ENCODE measurements at places on chromosomes 16 and 17. TPM values are rescaled to one million over a fixed set of nuclear protein-coding genes. Genes with fewer than 3 reads are reported as not detected.

- DNase-seq, result no peak
These were observed 5.3 kb downstream of the DOC2A start for GRCh38 chr16:30005341-30006094.

DNA sequence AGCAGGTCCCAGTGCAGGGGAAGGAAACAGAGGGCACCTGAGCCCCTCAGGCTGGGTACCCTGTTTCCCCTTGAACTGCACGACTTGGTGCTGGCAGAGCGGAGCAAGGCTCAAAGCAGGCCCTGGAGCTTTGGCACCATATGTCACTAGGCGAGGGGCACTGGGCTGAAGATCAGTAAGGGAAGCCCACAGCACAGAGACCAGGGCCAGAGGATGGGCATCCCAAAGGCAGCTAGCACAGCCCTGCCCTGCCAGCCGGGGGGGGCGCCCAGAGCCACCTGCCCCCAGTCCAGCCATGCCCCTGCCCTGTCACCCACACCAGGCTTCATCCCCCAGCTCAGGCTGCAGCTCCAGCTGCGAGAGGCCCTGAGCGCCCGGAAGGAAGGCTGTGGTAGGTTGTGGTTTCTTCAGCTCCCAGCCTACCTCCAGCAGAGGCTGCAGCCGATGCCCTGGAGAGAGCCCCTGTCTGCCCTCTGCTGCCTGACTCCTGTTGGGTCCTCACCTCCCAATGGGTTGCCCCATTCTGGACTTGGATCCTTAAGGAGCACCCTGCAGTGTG, 10.9 kb downstream of the NHERF1 start:
- DNase-seq, result peak; percentile 59

DNA sequence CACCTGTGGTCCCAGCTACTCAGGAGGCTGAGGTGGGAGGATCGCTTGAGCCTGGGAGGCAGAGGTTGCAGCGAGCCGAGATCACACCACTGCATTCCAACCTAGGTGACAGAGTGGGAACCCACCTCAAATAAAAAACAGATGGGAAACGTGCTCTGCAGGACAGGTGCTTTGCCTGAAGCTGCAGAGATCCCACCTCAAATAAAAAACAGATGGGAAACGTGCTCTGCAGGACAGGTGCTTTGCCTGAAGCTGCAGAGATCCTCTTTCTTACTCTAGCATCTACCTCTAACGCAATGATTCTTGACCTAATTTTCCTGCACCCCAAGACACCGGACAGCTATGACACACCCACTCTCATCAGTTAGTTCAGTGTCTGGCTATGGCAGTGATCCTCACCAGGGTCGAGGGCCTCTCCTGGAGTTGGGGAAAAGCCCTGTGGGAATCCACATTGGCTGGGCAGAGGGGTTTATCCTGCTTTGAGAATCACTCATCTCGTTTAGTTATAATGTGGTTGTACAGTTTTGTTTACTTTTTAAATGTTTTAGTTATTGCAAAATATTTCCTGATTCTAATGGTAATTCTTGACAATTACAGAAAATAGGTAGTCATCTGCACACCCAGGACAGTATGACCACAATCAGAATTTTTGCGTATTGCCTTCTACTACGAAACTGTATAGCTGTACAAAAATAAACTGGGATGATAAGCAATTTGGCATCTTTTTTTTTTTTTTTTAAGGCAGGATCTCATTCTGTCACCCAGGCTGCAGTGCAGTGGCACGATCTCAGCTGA, 11.4 kb downstream of the VPS53 start:
- DNase-seq, result no peak

- no peak for DNase-seq
These were observed 22.6 kb upstream of the AXIN2 start for GRCh38 chr17:65583921-65584603.

GRCh38 chr17:29138184-29138955, 41.8 kb downstream of the MYO18A start:
- no peak for DNase-seq

GRCh38 chr17:53560953-53561352, 261.8 kb upstream of the KIF2B start:
- no peak for DNase-seq

DNA sequence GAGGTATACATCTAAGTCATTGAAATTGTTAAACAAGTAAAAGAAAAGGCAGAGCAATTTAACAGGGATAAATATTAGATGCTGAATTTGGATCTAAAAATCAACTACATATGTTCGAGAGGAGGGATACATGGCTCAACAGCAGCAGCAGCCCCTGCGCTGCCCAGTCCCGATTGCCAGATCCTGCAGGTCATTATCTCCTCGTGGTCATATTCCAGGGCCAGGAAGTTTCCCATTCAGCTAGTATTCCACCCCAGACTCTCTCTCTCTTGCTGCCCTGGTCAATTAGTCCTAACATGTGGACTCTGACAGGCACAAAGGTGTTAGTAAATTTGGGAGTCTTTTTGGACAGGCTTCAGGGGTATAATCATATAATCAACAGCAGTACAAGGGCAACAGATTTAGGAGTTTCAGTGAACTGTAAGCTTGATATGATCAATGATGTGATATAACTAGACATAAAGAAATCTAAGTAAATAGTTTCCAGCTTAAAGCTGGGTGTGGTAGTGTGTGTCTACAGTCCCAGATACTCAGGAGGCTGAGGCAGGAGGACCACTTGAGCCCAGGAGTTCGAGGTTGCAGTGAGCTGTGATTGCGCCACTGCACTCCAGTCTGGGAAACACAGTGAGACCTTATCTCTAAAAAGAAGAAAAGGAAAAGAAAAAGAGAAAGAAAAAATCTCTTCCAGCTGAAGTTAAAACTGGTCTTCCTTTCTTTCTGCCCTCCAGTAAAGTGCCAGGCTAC, 96.5 kb upstream of the MED13 start:
- DNase-seq, result no peak

- DNase-seq, result no peak
These were observed 8.1 kb downstream of the MKS1 start for GRCh38 chr17:58210922-58211321.

DNA sequence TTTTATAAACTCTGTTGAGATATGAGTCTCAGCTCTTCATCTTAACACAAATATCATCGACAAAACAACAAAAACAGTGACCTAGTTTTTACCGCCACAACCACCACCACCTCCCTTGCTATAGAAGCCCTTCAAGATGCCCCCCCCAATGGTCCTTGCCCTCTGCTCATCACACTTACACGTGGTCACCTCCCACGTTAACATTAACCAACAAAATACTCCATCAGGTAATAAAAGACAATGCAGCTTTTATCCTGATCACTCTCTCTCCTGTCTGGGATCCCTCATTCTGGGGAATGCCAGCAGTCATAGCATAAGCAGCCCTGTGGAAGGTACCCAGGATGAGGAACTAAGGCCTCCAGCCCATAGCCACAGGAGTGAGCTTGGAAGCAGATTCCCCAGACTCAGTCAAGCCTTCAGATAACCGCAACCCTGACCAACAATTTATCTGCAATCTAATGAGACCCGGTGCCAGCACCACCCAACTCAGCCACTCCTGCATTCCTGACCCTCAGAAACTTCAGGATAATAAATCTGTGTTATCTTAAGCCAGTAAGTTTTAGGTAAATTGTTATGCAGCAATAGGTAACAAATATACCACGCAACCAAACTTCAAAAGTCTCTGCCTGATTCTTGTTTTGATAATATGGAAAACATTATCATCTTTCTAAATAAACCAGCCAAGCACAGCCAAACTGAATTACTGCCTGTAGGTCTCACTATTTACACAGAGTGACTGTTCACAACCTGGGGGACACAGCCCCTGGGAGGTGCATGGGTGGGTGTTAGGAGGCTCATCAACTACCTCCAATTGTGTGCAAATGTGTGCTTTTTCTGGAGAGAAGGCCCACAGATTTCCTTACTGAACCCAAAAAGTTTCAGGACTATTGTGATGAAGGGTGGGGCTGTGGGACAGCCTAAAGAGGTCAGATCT, 6.1 kb downstream of the PECAM1 start:
- no peak for DNase-seq

DNA sequence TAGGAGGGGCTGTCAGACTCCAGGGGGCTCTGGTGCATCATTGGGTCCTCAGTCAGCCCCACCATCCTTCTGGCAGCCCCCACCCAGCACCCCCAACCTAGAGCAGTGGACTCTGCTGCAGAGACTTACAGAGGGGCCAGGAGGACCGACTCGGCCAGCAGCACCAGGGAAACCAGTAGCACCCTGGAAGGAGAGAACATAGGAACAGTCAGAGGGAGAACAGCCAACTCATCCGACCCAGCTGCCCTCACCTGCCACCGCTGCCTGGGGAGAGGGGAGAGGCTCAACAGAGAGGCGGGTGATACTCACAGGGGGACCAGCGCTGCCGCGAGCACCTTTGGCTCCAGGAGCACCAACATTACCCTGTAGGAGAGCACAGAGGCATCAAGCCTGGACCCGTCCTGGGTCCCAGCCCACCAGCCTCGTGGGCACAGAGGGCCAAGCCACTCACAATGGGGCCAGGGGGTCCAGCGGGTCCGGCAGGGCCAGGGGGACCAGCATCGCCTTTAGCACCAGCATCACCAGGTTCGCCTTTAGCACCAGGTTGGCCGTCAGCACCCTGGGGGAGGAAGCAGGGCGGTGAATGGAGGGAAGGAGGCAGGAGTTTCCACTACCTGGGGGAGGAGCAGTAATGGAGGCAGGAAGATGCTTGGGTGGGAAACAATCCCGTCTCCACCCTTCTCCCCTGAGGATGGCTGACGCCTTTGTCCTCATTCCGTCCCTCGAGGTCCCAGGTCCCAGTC, 11.7 kb downstream of the COL1A1 start:
- no peak for DNase-seq

- peak; percentile 11 for DNase-seq
These were observed 208.3 kb upstream of the SALL1 start for GRCh38 chr16:51359141-51359955.

- peak; percentile 69 for DNase-seq
These were observed at the start of gene GLIS2 for GRCh38 chr16:4315186-4316107. GLIS2 (plus strand) TSS chr16:4316067; CDS start chr16:4332281, 16,214 bp downstream.

- peak; percentile 68 for DNase-seq
These were observed 54.9 kb downstream of the SREBF1 start for GRCh38 chr17:17781591-17782496.

GRCh38 chr17:335691-336090, 16.9 kb downstream of the RPH3AL start:
- DNase-seq, result no peak

GRCh38 chr17:74356646-74357465, 4.8 kb downstream of the BTBD17 start:
- DNase-seq, result no peak

DNA sequence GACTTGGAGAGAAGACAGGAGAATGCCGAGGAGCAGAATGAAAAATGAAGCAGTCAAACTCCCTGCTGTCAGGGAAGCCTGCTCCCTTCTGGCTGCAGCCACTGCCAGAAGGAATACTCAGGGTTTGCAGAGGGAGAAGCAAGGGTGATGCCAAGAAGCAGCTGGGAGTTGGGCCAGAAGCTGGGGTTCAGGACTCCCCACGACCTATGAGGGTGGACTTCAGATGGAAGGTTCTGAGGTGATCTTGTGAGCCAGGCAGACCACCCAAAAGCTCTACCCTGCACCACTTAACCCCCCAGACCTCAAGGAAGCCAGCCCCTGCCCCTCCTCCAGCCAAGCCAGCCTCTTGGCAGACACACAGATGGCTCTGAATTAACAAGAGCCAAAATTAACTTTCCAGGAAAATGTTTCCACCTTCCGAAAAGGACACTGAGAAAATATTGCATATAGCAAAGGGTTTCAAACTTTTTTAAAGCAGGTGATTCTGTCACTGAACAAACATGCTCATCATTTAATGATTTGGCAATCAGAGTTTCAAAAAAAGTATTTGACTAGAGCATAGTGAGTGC, 126.0 kb upstream of the ERCC4 start:
- DNase-seq, result no peak

GRCh38 chr16:82044585-82044911, 9.5 kb downstream of the HSD17B2 start:
- no peak for DNase-seq

GRCh38 chr17:975371-975915, 4.1 kb downstream of the NXN start:
- no peak for DNase-seq

DNA sequence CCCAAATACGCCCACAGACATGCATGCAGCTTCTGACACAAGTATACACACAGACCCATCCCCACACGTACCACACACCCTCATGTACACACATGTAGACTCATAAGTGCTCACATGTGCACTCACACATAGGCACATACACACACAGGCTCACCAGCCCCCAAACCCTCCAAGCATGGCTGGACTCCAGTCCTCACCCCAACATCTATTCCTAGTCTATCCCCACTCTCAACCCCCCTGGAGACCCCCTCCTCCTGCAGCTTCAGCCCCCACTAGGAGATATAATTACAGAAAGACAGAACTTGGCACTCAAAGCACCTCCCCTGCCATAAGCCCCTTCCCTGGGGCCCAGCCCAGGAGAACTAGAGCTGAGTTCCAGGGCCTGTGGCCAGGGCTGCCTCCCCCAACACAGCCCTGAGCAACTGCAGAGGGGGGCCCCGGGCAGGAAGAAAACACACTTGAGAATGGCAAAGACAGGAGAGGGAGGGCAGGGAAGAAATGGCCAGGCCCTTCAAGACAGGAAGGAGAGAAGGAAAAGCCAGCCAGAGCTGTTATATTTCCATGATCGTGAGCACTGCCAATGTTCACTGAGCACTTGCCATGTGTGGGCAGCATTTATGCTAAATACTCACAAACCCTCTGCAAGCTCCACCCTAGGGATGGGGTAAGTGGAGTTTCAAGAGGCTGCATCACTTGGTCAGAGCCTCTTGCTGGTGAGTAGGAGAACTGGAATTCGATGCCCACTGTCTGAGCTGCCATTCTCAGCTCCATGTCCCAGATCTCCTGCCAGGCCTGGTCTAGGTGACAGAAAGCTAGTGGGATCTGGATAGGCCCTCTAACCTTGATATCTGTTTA, 224.5 kb downstream of the ZNF423 start:
- DNase-seq, result no peak

- no peak for DNase-seq
These were observed 55.4 kb downstream of the TENT4B start for GRCh38 chr16:50208460-50208931.

GRCh38 chr17:74296548-74296936, 22.5 kb downstream of the DNAI2 start:
- DNase-seq, result peak; percentile 90

DNA sequence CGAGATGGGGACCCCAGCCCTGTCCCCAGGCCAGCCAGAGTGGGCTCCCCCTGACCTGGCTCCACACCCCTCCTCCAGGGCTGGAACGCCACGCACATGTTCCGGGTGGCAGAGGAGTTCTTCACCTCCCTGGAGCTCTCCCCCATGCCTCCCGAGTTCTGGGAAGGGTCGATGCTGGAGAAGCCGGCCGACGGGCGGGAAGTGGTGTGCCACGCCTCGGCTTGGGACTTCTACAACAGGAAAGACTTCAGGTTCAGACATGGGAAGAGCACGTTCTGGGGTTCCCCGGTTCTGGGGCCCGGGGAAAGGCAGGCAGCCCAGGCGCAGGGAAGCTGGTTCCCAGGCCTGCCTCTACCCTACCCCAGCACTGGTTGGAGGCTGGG, 4.6 kb downstream of the ACE start:
- DNase-seq, result no peak

The NTN3 gene
- 0.75 TPM for polyA plus RNA-seq

The OR3A3 gene
- polyA plus RNA-seq, result not detected

The TNP2 gene
- not detected for polyA plus RNA-seq

The PPP1R27 gene
- polyA plus RNA-seq, result 0.21 TPM

The TEX14 gene
- polyA plus RNA-seq, result 0.33 TPM

The ENPP7 gene
- 136 TPM for polyA plus RNA-seq

The NPLOC4 gene
- 47.8 TPM for polyA plus RNA-seq

The SRCIN1 gene
- polyA plus RNA-seq, result 7.6 TPM

The KRT33B gene
- not detected for polyA plus RNA-seq

The CDH8 gene
- 2.0 TPM for polyA plus RNA-seq

The SSTR5 gene
- polyA plus RNA-seq, result 1.2 TPM

The SCRN2 gene
- 109 TPM for polyA plus RNA-seq

The CNTD1 gene
- polyA plus RNA-seq, result 3.0 TPM

The KRT39 gene
- not detected for polyA plus RNA-seq

The FOXN1 gene
- polyA plus RNA-seq, result 0.04 TPM

The CA5A gene
- polyA plus RNA-seq, result 0.03 TPM

Data from large intestine (tissue), 12 donors.